GM12892 (cell line): ENCODE measurements at places on chromosomes 1 and 21.

GRCh38 chr1:10193288-10193687 is 17.1 kb upstream of the KIF1B start:
- no peak for DNase-seq

DNA sequence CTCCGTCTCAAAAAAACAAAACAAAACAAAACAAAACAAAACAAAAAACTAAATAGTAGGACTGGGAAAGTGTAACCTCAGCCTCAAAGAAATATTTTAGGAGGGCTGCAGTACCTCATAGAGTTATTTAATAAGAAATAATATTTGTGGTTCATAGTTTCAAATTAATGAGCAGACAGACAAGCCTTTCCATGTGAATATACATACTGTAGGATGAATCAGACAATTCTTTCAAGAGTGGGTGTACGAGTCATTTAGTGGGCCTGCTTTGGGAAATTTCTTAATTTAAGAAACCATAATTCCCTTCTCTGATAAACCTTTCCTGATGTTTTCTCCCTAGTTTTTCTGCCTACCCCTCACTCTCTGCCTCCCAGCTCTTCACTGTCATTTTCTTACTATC is 52.5 kb downstream of the CDC14A start:
- DNase-seq = no peak

GRCh38 chr1:167109125-167109524 is 15.2 kb downstream of the STYXL2 start:
- no peak for DNase-seq

DNA sequence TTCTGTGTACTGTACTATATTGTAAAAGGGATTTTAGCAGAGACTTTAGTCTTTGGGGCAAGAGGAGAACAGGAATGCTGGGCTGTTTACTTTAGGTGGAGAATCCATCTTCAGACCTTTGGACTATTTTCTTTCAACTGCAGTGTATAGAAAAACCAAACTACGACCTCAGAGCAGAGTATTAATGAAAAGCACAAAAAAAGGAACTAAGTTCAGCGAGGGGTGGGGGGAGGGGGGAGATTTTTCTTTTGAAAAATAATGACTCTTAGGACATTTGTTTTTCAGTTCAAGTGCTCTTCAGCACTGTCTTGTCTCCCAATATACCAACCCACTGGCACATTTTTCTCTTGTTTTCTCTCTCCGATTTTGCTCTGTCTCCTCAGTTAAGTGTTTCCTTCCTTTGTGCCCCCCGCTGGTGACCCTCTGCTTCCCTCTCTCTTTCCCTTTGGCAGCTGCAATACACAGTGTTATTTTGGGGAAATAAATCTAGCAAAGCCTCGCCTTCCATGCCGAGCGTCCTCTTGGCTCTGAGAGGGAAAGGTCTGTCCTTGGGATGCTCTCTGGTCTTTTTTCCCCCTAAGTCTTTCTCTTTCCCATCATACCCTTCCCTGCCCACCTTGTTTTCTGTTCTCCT is 44.8 kb downstream of the ACP6 start:
- no peak for DNase-seq

- no peak for DNase-seq
Measured at GRCh38 chr1:20666804-20667203, 5.6 kb upstream of the DDOST start.

GRCh38 chr1:182639330-182639729 is 35.1 kb upstream of the RGS16 start:
- DNase-seq = no peak
